ENCODE measurements at places on chromosomes 4 and X. TPM values are rescaled to one million over a fixed set of nuclear protein-coding genes. Genes with fewer than 3 reads are reported as not detected.
A peak's percentile ranks its signal among the peaks of the same experiment; 100 is the strongest.

GRCh38 chr4:119765951-119766350 is 137.3 kb upstream of the PDE5A start:
- no peak for DNase-seq

ARHGAP6 gene
- polyA plus RNA-seq, result 2.2 TPM

DNA sequence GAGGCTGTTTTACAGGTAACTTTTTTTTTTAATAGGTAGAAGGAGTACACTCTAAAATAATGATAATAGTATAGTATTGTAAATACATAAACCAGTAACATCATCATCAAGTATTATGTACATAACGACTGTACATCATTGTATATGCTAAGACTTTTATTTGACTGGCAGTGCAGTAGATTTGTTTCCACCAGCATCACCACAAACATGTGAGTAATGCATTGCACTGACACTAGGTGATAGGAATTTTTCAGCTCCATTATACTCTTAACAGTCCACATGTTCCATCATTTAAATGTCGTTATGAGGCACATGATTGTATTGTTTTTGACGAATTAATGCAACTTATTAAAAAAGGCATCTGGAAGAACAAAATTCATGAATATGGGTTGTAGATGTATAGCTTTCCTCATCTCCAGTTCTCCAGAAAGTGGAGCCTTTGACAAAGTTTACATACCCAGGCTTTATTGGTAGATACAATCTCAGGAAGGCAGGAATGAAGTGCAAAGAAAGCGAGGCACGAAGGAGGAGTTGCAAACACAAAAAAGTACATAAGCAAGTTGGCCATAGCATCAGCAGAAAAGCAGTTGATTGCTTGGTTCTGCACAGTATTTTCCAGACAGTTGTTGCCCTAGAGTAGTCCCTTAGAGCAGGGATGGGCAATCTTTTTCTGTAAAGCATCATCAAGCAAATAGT is 336.9 kb upstream of the NR3C2 start:
- DNase-seq, result no peak

SNCA gene
- 3.4 TPM for polyA plus RNA-seq

DNA sequence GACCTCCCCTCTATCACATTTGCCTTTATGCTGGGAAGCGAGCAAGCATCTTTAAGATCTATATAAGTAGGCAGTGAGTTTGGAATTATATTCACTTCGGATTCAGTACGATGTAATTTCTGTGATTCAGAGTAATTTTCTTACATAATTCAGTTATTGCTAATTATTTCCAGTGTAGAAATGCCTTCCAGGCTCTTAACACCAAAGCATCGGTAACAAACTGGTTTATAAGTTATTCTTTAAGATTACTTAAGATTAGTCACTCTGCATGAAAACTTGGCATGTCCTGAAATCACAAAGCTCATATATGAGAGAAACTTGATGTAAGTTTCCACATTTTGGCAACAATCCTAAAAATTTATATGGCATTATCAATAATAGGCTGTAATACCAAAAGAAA is 120.8 kb downstream of the ADAMTS3 start:
- DNase-seq, result no peak

- no peak for DNase-seq
These were observed 27.1 kb downstream of the PAK3 start for GRCh38 chrX:111123125-111123524.

EGFL6 gene
- polyA plus RNA-seq, result not detected

- no peak for DNase-seq
These were observed 547.5 kb downstream of the SMARCA1 start for GRCh38 chrX:128975745-128976144.

DNA sequence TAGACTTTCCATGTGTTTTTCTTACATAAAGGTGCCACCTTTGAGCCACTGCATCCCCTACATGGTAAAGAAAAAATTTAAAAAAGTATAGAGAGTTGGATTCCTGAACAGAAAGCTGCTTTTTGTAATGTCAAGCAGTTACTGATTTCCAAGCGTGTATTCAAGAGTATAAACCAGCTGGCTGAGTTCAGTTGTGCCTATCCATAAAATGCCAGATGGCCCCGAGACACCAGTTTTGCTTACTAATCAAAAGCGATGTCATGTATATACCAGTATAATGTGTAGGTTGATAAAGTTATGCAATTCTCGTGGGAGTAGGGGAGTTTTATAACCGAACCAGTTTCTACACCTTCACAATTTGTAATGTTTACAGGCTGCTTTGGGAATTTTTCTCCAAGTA is 26.2 kb upstream of the PNPLA4 start:
- DNase-seq, result no peak

- DNase-seq, result no peak
These were observed 497.5 kb downstream of the INPP4B start for GRCh38 chr4:142348613-142349021.

DNA sequence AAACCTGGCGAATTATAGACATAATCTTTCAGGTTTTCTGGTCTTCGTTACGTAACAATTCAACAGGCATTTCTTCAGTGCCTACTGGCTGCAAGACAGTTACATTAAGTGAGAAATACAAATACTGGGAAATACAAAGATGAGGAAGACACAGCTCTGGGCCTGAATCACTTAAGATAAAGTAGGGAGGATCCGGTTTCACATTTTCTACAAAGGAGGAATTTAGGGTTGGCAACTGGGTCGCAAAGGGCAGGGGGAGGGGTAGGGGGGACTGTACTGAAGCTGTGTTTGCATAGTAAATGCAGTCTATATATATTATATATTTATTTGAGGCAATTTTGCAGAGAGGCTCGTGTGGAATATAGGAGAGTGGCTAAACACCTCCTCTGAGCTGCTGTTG is 107.4 kb downstream of the MAML3 start:
- DNase-seq, result no peak

DNA sequence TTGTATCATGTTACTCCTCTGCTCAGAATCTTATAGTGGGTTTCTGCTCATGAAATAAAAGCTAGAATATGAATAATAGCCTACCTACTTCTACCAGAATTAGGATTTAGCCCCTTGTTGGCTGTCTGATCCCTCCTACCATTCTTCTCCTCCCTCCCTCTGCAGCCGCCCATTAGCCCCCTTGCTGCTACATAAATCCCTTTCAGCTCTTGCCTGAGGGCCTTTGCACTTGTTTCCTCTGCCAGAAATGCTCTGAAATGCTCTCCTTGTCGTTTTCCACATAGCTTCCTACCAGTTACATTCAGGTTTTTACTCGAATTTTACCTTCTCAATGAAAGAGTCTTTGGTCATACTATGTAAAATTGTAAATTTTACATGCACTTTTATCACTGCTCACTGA is 159.2 kb downstream of the ADGRL3 start:
- DNase-seq, result no peak

GRCh38 chr4:128812442-128813235 is 3.1 kb downstream of the JADE1 start:
- peak; percentile 46 for DNase-seq

DNA sequence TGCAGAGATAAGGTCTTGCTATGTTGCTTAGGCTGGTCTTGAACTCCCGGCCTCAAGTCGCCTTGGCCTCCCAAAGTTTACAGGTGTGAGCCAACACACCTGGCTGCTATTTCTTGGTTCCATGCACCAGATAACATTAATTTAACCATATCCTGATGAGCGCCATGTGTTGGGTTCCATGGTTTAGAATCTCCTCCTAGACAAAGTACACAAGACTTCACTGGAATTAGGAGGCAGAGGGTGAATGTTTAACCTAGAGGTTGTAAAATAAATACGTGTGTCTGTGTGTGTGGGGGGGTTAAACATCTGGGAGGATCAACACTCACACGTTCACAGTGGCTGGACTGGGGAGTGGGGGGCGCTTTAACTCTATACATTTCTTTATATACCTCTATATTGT is 32.4 kb upstream of the SORCS2 start:
- DNase-seq, result no peak

GRCh38 chr4:37058826-37059225 is 185.7 kb upstream of the NWD2 start:
- no peak for DNase-seq

SLC10A4 gene
- polyA plus RNA-seq, result 0.15 TPM

DNA sequence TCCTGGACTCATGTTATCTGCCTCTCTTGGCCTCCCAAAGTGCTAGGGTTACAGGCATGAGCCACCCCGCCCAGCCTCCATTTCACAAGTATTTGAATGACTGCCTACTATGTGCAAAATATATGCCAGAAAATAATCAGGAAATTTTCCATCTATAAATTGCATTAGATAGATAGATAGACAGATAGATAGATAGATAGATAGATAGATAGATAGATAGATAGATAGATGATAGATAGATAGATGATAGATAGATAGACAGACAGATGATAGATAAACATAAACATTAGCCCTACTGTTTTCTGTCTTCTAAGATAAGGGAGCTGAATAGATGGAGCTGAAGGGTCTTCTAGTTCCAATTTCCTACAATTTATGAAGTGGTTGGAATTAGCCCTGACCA is 87.4 kb upstream of the TRIM2 start:
- no peak for DNase-seq

DNA sequence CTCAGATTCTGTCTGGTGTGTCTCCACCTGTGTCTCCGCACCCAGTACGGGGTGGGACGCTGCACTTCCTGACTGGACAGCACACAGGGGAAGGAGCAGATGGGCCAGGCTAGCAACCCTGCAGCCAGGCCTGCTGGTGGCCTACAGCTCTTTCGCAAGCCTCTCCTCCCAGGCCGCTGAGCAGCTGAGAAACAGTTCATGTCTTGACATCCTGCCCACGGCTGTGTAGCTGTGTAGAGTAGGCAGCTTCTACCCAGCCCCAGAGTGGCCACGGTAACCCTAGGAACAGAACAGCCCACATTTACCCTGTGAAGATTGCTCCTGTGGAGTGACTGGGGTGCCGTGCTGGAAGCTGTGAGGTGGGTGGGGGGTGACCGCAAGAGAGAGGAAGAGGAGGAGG is 38.9 kb downstream of the CCNQ start:
- no peak for DNase-seq

- DNase-seq, result peak; percentile 11
These were observed 38.9 kb upstream of the PHEX start for GRCh38 chrX:21993265-21993664.

- DNase-seq, result no peak
These were observed 240.5 kb upstream of the HS3ST1 start for GRCh38 chr4:11669156-11669555.

FREM3 gene
- not detected for polyA plus RNA-seq

GRCh38 chrX:121160987-121161386 is 113.6 kb downstream of the GLUD2 start:
- DNase-seq, result no peak

DNA sequence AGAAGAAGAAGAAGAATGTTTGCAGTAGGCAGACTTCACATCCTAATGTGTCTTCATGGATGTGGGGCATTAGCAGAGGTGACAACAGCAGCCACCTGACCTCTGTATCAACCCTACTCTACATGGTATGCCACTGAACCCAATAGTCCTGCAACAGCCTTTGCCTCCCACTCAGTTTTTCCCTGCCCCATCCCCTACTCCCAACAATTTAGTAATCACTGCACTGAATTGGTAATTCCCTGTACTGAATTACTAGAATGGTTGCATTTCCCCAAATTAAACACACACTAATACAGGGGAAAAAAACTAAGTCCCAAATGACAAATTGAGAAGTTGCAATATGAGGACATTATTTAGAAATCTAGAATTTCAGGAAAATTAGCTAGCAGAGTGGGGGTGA is 31.4 kb upstream of the FAM241A start:
- no peak for DNase-seq

S100P gene
- 0.46 TPM for polyA plus RNA-seq

ANKRD37 gene
- 11.8 TPM for polyA plus RNA-seq

GRCh38 chrX:15786915-15787314 is 3.4 kb upstream of the ZRSR2 start:
- no peak for DNase-seq

GRCh38 chr4:41389356-41389755 is 132.6 kb downstream of the UCHL1 start:
- no peak for DNase-seq

RNF212 gene
- 0.65 TPM for polyA plus RNA-seq

GRCh38 chr4:122796801-122797404 is 29.7 kb upstream of the FGF2 start:
- DNase-seq, result no peak

MAGEC2 gene
- not detected for polyA plus RNA-seq

SPP1 gene
- polyA plus RNA-seq, result 1.6 TPM

DNA sequence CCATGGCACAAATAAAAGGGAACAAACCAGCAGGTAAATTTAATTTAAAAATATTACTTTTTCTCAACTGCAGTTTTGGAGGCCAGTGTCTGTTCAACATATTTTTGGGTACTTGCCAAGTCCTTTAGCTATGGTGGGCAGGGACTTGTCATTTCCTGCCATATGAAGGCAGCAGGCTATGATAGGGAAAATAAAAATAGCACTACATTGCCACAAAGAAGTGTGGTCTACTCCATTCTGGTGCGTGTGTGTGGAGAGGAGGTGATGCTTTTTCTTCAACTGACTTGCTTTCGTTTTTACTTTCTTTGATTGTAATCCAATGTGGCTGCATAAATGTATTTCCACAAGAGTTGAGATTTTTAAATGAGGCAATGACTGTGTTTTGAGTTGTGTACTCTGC is 17.2 kb downstream of the GPR174 start:
- DNase-seq, result no peak

DNA sequence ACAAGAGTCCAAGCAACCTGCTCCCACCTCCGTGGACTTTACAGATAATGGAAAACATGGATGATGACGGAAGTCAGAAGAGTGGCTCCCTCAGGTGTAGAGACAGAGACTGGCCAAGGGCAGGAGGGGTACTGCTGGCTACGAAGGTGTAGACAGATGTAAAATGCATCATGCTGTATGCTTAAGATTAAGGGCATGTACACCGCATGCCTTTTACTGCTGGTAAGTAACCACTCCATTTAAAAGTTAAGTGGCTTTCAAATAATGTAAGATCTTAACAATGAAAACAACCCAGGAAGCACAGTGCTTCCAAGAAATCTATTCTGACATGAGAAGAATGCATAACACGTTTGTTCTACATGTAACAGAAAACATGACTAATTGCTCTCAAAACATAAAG is 76.9 kb upstream of the FAM9B start:
- no peak for DNase-seq

GRCh38 chrX:41338436-41338835 is 4.5 kb downstream of the DDX3X start:
- DNase-seq, result no peak

- DNase-seq, result no peak
These were observed 23.7 kb upstream of the CLDN34 start for GRCh38 chrX:9943420-9943819.

GRCh38 chr4:105192910-105193309 is 46.2 kb downstream of the TET2 start:
- DNase-seq, result no peak

DAPP1 gene
- 0.23 TPM for polyA plus RNA-seq

DNA sequence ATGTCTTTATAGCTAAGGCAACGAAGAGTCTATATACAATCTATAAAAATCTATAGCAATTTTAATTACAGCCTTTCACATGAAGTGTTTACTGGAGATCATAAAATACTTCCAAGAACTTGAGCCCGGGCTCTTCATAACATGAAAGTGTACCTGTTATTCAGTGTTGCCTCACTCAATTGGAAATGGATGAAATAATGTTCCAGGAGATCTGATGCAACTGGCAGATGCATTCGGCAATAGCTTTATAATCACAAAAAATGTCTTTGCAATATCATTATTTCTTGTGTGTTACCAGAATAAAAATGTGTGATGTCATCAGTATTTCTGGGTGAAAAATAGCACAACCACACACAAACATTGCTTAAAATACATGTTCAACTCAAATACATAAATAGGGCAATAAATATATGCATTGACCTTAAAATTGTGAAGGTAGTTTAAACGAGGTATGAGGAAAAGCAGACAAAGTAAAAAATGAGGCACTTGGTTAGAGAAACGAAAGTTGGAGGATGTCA is 1266.8 kb upstream of the PCDH7 start:
- DNase-seq, result no peak

HS3ST1 gene
- 1.5 TPM for polyA plus RNA-seq
